NCI-H524 (cell line): ENCODE measurements at places on chromosomes 7 and 10.

DNA sequence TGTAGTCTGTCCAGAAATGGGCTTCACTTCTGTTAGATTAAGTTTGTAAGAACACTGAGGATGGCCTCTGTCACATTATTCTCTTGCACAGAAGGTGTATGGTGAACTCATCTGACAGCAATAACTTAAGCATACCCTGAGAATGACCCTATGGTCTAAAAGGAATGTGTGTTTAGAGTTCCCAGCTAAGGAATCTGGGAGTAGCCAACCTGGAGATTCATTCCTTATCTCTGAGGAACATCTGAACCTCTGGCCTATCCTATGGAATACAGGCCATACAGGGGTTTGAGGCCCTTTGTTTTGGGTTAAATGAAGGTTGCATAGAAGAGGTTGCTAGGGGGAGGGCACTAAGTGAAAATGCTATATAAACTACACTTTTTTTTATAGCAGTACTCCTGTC, 41.4 kb downstream of the LAMB4 start:
- no peak for DNase-seq

DNA sequence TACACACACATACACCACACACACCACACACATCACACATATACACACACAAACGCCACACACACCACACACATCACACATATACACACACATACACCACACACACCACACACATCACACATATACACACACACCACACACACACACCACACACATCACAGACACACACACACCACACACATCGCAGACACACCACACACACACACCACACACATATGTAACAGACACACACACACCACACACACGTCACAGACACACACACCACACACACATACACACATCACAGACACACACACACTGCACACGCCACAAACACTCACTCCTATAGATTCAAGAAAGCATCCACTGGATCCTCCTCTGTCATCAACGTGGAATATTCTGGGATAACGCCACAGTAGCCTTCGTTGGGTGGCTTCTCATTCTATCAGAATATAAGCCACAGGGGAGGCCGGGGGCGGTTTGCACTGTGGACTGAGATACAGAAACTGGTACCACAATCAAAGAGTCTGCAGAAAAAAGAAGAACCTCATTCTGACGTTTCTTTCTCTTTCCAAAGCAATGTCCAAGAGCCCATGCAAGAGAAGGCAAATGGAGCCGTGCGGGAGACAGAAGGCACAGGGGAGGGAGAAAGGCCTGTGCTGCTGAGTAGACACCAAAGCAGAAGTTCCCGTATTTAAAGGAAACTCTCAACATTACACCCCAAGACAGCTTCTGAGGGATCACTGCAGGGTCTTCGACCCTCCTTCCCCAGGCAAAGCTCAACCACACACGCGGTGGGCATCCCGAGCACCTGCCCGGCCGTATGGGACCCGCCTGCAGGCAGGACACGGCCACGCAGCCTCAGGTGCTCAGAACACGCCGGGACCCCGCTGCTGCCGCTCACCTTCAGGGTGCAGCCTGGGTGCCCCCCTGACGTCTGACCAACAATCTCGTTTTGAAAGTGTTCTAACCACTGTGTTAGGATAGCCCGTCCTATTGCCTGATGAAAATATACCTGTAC, 321.2 kb downstream of the DNAJB6 start:
- DNase-seq = no peak

GRCh38 chr7:86933295-86933845, 126.1 kb downstream of the ELAPOR2 start:
- no peak for DNase-seq

GRCh38 chr10:69223028-69223342, 2.9 kb downstream of the HKDC1 start:
- DNase-seq = no peak

GRCh38 chr7:108026116-108026515, 23.2 kb upstream of the LAMB1 start:
- no peak for DNase-seq

DNA sequence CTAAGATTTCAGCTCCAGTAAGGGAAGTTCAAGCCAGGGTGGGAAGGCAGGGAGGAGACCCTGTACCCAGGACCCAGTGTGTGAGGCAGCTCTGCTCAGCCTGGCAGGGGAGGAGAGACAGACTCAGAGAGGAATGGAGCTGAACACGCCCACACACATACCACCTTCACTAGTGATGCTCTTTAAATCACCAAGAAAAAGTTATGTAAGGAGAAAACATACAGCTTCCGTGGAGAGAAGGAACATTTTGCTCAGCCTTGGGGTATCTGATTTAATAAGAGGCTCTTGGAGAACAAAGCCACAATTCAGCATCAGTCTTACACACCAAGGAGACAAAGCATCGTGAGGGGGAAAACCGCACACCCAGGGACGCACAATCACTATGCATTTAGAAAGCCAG, 62.9 kb downstream of the PRKAG2 start:
- DNase-seq = no peak

GRCh38 chr7:156074084-156074483, 261.8 kb upstream of the SHH start:
- DNase-seq = no peak
